ENCODE measurements at places on chromosomes 2 and 18. TPM values are rescaled to one million over a fixed set of nuclear protein-coding genes. Genes with fewer than 3 reads are reported as not detected.

FSHR gene
- not detected for polyA plus RNA-seq

CDK5R2 gene
- polyA plus RNA-seq = 1.6 TPM

TANC1 gene
- polyA plus RNA-seq = 93.5 TPM

MAL gene
- polyA plus RNA-seq = 60.2 TPM

SLC66A3 gene
- 6.7 TPM for polyA plus RNA-seq

NTSR2 gene
- 1.7 TPM for polyA plus RNA-seq

ZSWIM2 gene
- polyA plus RNA-seq = not detected

XDH gene
- polyA plus RNA-seq = not detected

FAM237A gene
- polyA plus RNA-seq = 7.1 TPM

PIEZO2 gene
- 0.16 TPM for polyA plus RNA-seq

C1GALT1C1L gene
- polyA plus RNA-seq = 2.1 TPM

TNFAIP6 gene
- polyA plus RNA-seq = 0.17 TPM

IL36G gene
- polyA plus RNA-seq = not detected

Data from Purkinje cell (primary cell).